SJCRH30 (cell line): ENCODE measurements at places on chromosomes 4 and X. TPM values are rescaled to one million over a fixed set of nuclear protein-coding genes. Genes with fewer than 3 reads are reported as not detected.

DNA sequence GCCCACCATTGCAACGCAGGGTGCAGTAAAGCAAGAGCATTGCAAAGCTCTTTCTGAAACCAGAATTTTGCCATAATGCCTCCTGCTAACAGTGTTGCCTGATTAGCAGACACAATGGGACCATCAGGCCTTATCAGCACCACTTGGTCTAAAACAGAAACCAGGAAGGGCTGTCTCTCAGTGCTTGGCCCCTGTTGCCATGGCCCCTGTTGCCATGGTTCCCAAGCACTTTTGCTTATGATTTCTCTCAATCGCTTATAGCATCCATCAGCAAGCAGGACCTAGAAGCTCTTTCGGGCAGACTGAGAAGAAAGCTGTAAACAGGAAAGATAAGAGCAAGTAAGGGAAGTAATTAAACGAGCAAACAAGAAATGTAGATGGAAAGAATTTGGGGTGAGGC lies 36.8 kb downstream of the RTL5 start:
- no peak for DNase-seq

DNA sequence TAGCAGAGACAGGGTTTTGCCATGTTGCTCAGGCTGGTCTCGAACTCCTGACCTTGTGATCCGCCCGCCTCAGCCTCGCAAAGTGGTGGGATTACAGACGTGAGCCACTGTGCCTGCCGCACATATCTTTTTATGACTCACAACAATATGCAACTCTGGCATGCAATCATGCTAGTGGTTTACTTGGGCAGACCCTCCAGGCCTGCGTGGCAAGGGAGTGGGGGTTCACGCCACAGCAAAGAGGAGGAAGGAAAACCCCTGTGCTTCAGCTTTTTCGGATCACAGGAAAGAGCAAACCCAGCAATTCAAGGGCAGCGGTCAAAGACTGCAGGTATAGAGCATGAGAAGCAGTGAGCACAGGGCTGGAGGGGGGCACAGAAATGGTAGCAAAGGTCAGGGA lies 48.3 kb upstream of the CD99 start:
- DNase-seq, result no peak

DNA sequence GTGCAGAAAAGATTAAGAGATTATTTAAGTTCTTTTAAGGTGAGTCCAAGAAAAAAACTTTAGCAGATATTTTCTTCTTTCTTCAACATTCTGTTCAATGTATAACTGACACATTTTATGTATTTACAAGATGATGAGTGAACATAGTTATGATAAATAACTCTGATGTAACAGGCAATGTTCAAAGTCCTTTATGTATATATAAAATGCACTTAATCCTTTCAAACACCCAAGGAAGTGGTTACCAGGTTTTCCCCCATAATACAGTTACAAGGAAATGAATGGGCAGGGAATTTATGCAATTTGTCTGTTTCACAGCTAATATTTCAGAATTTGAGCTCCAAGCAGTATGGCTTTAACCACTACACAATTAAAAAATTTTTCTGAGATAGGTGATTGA lies 8.2 kb downstream of the CXCL3 start:
- DNase-seq, result no peak

DNA sequence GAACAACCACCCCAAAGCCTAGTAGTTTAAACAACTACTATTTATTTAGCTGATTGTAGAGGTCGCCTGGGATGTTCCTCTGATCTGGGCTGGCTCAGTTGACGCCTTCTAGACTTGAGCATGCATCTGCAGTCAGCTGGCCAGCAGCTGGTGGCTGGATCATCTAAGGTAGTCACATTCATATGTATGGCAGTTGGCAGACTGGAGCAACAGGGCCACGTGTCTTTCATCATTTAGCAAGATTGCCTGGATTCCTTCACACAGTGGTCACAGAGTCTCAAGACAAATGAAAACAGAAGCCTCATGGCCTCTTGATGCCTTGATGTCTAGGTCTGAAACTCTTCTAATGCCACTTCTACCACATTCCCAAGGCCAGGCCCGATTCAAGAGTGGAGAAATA lies 220.6 kb upstream of the S100G start:
- no peak for DNase-seq

CORIN gene
- 0.08 and 0.38 TPM in 2 replicates for total RNA-seq

DNA sequence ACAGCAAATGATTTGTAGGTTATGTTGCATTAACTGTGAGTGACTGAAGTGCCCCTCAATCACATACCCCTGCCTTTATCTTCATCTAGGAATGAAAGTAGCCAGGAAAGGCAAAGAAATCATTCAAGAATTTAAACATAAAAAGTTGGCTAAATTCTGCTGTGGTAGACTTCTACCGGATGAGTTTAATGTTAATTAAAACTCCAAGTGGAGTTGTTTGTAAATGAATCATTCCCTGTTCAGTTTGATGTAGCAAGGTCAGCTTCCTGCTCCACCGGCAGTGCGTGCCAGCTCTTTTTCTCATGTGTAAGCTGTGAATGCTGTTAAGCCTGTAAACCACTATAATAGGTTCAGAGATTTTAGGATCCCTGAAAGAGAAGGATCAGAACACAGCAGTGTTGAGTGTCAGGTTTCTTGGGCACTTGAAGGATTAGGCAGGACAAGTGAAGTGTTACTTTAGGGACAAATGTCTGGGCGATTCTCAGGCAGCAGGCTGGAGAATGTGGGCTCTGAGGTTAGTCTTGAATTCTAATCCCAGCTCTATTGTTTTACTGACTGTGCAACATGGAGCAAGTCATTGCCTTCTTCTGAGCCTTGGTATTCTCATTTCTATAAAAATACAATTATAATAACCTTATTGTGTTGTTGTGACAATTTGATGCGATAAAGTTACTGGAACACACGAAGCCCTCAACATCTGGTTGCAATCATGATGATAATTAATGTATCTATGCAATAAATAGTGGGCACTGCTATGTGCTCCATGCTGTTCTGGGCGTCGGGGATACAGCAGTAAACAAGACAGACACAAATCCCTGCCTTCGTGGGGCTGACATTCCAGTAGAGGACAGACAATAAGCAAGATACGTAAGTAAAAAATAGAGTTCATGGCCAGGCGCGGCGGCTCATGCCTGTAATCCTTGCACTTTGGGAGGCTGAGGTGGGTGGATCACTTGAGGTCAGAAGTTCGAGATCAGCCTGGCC lies 112.0 kb downstream of the SHROOM3 start:
- DNase-seq, result peak; percentile 78

DNA sequence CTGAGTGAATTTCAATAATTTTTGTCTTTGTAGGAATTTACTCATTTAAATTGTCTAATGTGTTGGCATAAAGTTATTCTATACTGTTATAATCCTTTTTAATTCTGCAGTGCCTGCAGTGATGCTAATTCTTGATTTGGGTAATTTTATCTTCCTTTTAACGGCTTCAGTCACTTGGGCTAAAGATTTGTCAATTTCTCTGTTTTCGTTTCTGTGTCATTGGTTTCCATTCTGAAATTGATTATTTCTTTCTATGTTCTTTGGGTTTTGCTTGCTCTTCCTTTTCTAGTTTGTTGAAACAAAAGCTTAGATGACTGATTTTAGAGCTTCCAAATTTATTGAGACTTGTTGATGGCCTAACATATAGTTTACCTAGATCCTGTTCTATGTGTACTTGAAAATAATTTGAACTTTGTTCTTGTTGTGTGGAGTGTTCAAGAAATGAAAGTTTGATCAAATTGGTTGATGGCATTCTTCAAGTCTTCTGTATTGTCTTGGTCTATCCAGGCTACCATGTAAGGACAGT lies 89.4 kb downstream of the TNIP2 start:
- no peak for DNase-seq

- DNase-seq, result no peak
Observed at GRCh38 chrX:118538386-118538785, 42.8 kb downstream of the DOCK11 start.

- DNase-seq, result no peak
Observed at GRCh38 chr4:14908635-14909034, 93.6 kb upstream of the CPEB2 start.

PCDH10 gene
- total RNA-seq, result 0.51 and 0.63 TPM in 2 replicates

- no peak for DNase-seq
Observed at GRCh38 chrX:71632923-71633657, 14.8 kb upstream of the CXCR3 start.

GRCh38 chrX:19017271-19017670 lies 33.4 kb upstream of the PHKA2 start:
- peak; percentile 50 for DNase-seq

GRCh38 chrX:9301836-9302235 lies 163.0 kb upstream of the TBL1X start:
- no peak for DNase-seq
